ENCODE measurements at places on chromosomes 2 and 18.

DNA sequence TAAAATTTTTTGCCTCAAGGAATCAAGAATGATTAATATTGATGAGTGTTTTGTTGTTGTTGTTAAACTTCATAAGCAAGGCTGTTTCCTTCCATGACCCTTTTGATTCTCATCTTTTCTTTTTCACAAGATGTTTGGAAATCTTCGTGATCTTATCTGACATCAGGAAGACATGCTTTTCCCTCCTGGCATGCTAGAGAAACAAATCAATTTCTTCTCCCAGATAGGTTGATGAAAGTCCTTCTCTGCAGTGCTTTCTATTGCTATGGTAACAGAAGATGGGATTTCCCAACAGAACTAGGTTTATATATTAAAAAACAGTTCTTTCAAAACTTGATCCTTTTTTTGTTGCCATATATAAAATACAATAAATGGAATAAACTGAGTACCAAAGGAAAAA lies 85.2 kb downstream of the EML6 start:
- no peak for DNase-seq

- peak; percentile 73 for DNase-seq
Measured at GRCh38 chr2:216700088-216700567, 4.8 kb upstream of the IGFBP5 start.

GRCh38 chr2:239835056-239835455 lies 190.1 kb downstream of the NDUFA10 start:
- DNase-seq, result no peak

- no peak for DNase-seq
Measured at GRCh38 chr2:62396880-62397279, 109.1 kb downstream of the TMEM17 start.

GRCh38 chr2:149743842-149744448 lies 156.4 kb upstream of the MMADHC start:
- DNase-seq, result peak; percentile 24

GRCh38 chr18:45353530-45353929 lies 261.7 kb upstream of the SLC14A2 start:
- no peak for DNase-seq

DNA sequence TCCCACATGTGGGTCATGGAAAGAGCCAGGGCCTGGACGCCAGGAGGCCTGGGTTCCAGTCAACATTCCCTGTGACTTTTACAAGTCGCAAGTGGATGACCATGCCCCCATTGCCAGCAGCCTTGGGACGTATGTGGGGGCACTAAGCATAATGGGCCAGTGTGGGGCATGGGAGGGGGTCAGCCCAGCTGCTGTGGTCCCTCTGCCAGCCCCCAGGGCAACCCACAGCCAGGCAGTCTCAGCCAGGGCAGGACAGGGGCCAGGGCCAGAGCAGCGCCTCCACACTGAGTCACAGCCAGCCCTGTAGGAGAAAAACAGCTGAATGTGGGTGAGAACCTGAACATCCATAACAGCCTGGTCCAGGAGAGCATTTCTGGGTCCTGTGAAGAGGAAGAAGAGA lies 173.2 kb downstream of the GFPT1 start:
- DNase-seq, result peak; percentile 42

DNA sequence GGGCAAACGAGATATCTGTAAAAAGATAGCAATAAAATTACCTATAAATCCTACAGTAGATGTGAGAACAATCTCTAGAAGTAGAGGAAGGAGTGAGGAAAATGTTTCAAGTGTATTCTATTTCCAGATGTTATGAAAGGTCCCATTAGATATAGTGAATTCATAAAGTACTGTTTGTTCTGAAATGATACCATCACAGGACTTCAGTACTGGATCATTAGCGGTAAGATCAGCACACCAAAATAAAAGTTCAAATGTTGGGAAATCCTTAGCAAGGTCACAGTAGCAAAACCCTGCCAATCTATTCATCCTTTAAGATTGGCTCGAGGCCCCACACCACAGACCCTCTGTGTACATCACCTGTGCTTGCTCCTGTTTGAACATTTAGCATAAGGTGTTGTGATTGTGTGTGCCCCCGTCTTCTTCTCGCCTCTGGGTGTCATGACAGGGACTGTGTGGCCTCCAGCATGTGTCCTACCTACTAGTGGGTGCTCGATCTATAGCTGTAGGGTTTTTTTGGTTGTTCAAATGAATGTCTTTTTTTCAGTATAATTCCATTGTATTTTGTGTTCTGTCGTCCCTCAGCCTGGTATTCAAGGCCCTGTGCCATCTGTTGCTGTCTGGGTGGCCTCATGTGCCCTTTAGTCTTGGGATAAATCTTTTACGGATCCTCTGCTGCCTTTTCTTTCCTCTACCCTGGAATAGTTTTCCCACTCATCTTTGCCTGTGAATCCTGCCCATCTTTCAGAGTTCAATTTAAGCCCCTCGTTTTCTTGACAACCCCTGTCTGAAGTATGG lies 9.1 kb downstream of the MFSD6 start:
- no peak for DNase-seq

- no peak for DNase-seq
Measured at GRCh38 chr18:77042583-77042982, 90.0 kb downstream of the MBP start.

GRCh38 chr2:26913999-26914658 lies 56.3 kb upstream of the MAPRE3 start:
- DNase-seq, result peak; percentile 31

- no peak for DNase-seq
Measured at GRCh38 chr2:143132355-143132754, 3.1 kb downstream of the ARHGAP15 start.

DNA sequence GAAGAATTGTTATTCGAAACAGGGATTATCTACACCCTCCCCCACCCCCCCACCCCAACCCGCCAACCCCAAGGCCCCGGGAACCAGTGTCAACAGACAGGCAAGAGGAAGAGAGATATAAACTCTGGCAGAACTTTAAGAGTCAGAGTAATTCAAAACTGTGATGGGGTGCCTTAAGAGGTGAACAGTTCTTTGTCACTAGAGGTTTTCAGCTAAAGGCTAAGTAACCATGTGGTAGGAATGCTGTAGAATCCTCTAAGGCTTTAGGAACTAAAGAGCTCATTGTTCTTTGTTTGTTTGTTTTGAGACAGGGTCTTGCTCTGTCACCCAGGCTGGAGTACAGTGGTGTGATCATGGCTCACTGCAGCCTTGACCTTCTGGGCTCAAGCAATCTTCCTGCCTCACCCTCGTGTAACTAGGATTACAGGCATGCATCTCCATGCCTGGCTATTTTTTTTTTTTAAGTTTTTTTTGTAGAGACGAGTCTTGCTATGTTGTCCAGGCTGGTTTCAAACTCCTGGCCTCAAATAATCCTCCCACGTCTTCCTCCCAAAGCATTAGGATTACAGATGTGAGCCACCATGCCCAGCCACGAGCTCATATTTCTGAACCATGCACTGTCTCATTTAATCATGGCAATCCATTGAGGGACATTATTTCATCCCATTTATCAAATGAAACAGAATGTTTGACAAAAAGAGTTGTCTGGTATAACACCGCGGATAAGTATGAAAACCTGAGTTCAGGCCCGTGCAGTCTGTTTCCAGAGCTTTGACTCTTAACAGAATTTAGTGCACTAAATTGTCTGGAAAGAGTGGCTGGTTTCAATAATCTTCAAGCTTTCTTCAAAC lies 20.8 kb upstream of the TMEM17 start:
- no peak for DNase-seq

DNA sequence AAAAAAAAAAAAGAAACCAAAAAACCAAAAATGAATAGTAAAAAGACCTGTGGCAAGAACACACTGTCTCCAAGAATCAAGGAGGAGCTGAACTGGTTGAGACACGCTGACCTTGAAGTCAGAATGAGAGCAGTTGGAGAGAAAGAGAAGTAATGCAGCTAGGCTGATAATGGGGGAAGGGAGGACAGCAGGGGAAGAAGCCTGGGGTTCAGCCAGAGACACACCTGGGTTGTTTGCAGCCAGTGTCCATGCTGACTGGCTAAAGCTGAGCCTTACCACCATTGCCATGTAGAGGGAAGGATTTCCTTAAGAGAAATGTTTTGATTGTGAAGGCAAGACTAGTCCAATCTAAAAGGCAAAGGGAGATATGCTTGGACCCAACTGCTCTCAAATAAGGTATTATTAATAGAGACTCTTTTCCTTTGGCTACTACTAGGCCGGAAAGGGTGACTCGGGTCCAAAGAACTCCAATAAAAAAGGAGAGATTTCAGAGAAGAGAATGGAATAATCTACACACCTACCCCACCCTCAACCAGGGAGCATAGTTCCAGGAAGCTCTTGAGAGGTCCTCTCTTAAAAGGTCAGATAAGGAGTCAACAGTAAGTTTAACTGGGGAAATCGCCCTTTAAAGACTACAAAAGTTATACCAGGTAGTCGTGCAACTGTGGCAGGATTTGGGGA lies 25.2 kb upstream of the REL start:
- DNase-seq, result no peak

- DNase-seq, result no peak
Measured at GRCh38 chr2:230864122-230864604, 579 bp upstream of the ITM2C start.

- DNase-seq, result no peak
Measured at GRCh38 chr2:133716166-133716565, 147.9 kb upstream of the NCKAP5 start.

DNA sequence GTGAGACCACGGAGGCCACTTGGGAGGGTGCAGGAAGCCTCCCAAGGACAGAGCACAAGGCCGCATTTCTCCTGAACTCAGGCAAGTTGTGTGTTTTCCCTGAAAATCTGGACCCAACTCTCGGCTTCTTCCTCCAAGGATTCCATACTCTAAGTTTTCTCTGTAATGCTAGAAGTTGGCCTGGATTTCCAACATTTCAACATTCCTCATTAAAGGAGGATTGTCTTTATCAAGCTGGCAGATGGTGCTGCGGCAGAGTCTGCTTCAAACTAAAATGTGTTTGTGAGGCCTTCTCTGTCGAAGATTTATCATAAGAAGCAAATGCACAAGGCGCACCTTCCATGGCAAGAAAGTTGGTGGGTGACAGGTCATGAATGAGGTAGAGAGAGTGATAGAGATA lies 94.4 kb upstream of the SATB2 start:
- DNase-seq, result no peak

DNA sequence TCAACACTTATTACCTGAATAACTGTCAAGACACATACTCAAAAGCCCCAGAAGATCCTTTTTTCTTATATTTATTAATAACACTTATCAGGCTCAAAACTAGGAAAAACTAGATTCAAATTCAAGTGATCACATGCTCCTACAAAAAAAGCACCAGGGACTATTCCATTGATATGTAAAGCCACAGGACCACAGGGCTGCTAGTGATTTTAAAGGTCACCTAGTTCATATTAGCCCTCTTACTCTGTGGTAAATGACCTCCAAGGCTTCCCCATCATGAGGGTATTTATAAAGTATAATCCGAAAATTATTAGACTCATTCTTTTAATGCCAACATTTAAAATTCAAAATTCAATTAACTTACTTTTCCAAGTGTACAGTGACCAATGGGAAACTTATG lies 52.5 kb downstream of the LRPPRC start:
- DNase-seq, result no peak

DNA sequence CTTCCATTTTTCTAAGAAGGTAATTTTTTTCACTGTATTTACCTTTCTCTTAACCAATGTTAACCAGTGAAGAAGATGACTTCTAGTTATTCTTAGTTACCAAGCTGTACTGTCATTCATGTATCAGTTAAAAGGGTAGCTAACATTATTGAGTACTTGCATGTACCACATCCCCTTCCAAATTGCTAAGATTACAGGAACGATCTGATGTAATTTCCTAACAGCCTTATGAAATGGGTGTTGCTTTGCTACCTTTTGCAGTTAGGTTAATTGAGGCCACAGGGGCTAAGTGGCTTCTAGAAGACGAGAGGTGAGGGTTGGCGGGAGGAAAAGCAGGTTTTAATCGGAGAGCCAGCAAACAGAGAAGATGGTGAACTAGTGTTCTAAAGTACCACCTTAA lies 1.8 kb upstream of the SULT6B1 start:
- DNase-seq, result no peak

DNA sequence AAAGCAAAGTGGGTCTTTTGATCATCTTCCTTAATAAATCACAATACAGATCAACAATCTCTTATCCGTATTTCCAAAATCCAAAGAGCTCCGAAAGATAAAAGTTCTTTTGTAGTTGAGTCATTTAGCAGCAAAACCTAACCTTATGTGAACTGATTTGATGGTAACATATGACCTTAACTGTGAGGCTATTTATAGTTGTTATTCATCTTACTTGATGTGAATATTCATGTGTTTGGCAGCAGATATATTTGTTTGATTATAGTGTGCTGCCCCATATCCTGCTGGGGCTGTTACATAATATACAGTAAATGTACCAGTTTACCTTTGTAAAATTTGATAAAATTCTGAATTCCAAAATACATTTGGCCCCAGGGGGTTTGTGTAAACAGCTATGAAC lies 158.5 kb downstream of the MYO3B start:
- no peak for DNase-seq

- DNase-seq, result no peak
Measured at GRCh38 chr2:171174075-171174474, 13.4 kb upstream of the TLK1 start.

Measured in femur (tissue), 1 donor.